NCI-H187 (cell line): ENCODE measurements at places on chromosomes 12 and 14.

GRCh38 chr12:6038160-6038559 lies 86.3 kb downstream of the VWF start:
- DNase-seq, result peak; percentile 5

DNA sequence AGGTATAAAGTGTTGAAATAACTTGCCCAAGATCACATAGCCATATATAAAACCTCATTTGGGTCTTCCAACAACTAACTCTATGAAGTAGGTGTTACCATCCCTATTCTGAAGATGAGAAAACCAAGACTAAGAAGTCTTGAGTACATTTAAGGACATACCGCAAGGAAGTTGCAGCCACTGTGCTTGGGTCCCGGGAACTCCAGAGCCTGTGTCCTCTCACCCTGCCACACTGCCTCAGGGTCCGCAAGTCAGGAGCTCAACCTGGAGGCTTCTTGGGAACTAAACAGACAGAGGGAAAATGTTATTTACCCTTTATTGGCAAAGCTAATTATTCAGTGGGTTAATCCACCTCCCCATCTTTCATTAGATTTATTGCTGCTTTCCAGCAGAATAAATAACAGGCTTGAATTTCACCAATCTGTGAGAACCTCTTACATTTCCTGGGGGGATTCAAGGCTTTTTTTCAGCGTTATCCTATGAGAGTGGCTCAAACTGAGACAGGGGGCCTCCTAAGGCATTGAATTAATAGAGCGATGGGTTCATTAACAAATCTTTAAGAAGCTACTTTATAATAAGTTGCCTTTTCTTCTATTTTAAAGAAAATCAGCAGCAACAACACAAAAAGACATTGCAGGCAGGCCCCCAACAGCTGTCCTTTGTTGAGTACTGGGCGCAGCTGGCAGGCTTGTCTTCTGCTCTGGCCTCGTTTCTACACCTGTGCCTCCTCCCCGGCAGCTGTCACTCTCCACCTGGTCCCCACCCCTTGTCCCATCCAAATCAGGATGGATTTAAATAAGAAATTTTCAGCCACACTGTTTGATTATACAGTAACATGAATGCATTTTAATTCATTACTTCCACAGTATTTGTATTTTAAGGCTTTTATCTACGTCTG lies 25.3 kb downstream of the PHLDA1 start:
- DNase-seq, result no peak

- no peak for DNase-seq
Observed at GRCh38 chr12:105986779-105987684, 151.7 kb downstream of the NUAK1 start.

DNA sequence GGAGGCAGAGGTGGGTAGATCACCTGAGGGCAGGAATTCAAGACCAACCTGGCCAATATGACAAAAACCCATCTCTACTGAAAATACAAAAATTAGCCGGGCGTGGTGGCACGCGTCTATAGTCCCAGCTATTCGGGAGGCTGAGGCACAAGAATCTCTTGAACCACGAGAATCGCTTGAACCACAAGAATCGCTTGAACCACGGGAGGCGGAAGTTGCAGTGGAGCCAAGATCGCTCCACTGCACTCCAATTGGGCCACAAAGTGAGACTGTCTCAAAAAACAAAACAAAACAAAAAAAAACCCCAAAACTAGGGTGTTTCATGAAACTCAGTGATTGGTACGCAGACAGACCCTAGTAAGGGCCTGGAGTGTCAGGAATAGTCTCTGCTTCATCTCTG lies 6.4 kb upstream of the ARF6 start:
- DNase-seq, result no peak

- DNase-seq, result no peak
Observed at GRCh38 chr12:128914908-128915563, 61.8 kb downstream of the GLT1D1 start.

DNA sequence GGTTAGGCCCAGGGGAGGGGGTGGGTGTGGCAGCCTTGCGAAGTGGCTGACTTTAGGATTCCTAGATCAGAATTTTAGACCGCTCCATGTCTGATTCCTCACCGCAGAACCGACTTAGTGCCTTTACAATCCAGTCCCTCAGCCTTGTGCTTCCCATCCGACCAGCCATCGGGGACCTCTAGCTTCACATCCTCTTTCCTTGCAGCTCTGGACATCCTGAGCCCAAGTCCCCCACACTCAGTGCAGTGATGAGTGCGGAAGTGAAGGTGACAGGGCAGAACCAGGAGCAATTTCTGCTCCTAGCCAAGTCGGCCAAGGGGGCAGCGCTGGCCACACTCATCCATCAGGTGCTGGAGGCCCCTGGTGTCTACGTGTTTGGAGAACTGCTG lies 557 bp downstream of the COPS7A start:
- no peak for DNase-seq

DNA sequence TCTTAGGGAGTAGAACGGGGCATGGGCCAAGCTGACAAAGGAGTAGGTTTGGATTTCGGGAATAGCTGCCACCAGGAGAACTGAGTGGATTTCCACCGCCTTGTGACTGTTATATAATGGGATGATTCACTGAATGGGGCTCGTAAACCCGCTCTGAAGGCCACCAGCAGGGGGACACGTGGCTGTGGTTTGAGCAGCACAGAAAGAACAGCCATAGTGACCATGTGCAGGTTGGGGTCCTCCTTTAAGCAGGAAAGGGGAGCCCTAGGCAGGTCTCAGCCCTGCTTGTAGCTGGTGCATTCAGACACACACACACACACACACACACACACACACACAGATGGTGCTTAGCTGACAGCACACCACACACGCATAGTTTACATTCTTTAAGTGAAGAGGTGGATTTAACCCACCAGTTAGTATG lies 8.6 kb upstream of the ASB2 start:
- no peak for DNase-seq
